Activated T-helper 17 cell treated with anti-CD3 and anti-CD28 coated beads, Interleukin-2, amount 50 U/mL, for 72 hours (primary cell): ENCODE measurements at places on chromosomes 1 and 21. TPM values are rescaled to one million over a fixed set of nuclear protein-coding genes. Genes with fewer than 3 reads are reported as not detected.

Gene BATF3
- 129 TPM for total RNA-seq

Gene LCE3E
- not detected for total RNA-seq

Gene PGBD5
- not detected for total RNA-seq

Gene RNF186
- total RNA-seq = not detected

Gene TCHHL1
- total RNA-seq = not detected

GRCh38 chr1:181097242-181097641 lies 8.7 kb downstream of the IER5 start:
- no peak for ATAC-seq

- ATAC-seq = no peak
Observed at GRCh38 chr1:213979751-213980586, 7.8 kb upstream of the PROX1 start.

DNA sequence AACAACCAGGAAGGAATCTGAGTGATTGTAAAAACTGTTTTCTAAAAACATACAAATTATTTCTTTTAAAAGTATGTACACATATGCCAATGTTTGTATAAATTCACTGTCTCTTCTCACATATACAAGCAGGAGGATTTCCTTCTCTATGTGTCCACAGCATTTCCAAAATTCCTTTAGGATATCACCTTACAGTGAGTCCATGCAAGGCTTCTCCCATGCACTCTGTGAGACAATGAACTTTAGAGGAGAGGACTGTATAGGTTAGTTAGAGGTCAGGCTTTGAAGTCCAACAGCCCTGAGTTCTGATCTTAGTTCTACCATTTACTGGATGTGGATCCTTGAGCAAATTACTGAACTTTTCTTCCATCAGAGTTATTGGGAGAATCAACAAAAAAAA lies 34.1 kb upstream of the USH2A start:
- ATAC-seq = no peak

DNA sequence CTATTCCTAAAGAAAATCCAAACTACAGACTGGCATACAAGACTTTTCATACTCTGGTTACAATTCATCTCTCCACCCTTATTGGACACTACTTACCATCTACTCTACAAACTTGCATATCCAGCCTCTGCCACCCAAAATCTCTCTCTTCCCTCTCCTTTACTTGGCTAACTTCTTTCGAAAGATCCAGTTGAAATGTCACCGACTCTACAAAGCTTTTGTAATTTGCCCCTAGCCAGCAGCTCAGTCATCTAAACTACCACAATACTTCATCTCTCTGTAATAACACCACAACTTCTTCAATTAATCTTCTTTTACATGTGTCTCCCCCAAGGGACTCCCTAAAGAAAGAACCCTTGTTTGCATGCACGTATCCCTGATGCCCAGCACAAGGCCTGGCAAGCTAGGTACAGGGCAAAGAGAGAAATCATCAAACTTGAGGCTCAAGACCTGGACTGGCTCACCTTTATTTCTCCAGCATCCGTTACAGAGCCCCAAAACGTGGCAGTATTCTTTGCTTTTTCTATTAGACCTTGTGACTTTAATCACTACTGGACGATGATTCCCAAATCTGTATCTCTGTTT lies 2.7 kb downstream of the ZBTB21 start:
- ATAC-seq = no peak

DNA sequence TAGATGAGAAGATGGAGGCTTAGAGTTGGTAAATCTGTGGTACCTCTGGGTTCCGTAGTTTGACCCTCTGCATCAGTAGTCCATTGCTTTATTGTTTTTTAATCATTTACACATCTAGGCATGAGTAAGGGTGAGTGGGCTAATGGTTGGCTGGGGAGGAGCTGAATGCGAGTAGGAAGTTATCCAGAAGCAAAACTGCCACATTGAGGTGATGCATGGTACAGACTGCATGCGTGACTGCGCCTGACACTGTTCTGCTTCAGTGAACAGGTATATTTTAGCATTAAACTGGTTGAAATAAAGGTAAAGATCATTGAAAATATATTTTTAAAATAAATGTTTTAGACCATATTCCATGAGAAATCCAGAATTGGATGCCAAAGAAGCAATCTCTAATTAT lies 4.4 kb downstream of the DNAJC16 start:
- ATAC-seq = no peak

GRCh38 chr1:149884433-149885338 lies 14.7 kb upstream of the BOLA1 start:
- no peak for ATAC-seq

DNA sequence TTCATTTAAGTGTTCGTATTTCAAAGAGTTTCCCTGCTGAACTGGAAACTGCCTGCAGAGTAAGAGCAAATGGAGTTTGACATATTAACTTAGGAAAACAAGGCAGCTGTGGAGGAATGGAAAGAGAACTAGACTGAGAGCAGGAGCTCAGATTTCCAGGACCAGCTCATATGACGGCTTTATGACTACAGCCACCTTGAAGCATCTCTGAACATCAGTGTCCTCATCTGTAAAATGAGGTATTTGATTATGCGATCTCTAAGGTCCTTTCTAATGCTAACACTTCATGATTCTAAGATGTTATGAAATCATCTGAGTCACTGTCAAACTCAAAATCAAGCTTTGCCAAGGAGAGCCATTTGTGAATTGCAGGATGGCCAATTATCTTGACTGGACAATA lies 112.3 kb downstream of the PRRX1 start:
- ATAC-seq = no peak

GRCh38 chr1:242886137-242886536 lies 361.6 kb upstream of the PLD5 start:
- no peak for ATAC-seq

- ATAC-seq = no peak
Observed at GRCh38 chr21:27268290-27268689, 301.4 kb upstream of the ADAMTS5 start.

DNA sequence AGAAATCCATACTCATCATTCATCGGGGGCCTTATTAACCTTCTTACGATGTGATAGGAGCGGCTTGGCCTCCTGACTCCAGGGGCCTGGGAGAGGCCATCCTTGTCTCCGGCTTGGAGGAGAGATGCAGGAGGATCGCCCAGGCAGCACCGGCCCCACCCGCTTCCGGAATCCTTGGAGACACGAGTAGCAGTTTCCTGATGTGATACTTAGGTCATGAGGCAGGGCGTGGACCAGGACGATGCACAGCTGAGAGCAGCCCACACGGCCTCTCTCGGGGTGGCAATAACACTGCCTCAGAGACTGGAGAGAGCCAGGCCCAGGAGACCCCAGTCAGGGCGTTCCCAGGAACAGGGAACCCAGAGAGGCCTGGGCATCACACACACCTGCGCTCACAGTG lies 163.6 kb upstream of the ARHGEF16 start:
- no peak for ATAC-seq

- ATAC-seq = no peak
Observed at GRCh38 chr1:166164995-166165660, 1.7 kb downstream of the FAM78B start.

GRCh38 chr1:185860311-185860710 lies 126.1 kb downstream of the HMCN1 start:
- no peak for ATAC-seq

- ATAC-seq = peak; percentile 66
Observed at GRCh38 chr1:113783254-113784103, 24.2 kb upstream of the PHTF1 start.

- ATAC-seq = peak; percentile 45
Observed at GRCh38 chr1:30111431-30111830, 612.0 kb downstream of the MATN1 start.

- ATAC-seq = no peak
Observed at GRCh38 chr21:32389337-32390015, 3.3 kb downstream of the URB1 start.
